Stimulated activated CD4-positive, alpha-beta T cell treated with anti-CD3 and anti-CD28 coated beads, Interleukin-15, amount 100 ng/mL, for 1 hour (primary cell): ENCODE measurements at places on chromosomes 13 and 19.
A peak's percentile ranks its signal among the peaks of the same experiment; 100 is the strongest.

DNA sequence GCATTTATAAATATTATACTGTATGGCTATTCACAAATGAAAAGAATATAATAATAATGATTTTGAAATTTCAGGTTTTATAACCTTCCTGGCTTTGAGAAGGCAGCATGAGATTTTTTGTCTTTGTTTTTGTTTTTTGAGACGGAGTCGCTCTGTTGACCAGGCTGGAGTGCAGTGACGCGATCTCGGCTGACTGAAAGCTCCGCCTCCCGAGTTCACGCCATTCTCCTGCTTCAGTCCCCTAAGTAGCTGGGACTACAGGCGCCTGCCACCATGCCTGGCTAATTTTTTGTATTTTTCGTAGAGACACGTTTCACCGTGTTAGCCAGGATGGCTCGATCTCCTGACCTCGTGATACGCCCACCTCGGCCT lies 64.1 kb downstream of the ZNF429 start:
- DNase-seq, result peak; percentile 43

DNA sequence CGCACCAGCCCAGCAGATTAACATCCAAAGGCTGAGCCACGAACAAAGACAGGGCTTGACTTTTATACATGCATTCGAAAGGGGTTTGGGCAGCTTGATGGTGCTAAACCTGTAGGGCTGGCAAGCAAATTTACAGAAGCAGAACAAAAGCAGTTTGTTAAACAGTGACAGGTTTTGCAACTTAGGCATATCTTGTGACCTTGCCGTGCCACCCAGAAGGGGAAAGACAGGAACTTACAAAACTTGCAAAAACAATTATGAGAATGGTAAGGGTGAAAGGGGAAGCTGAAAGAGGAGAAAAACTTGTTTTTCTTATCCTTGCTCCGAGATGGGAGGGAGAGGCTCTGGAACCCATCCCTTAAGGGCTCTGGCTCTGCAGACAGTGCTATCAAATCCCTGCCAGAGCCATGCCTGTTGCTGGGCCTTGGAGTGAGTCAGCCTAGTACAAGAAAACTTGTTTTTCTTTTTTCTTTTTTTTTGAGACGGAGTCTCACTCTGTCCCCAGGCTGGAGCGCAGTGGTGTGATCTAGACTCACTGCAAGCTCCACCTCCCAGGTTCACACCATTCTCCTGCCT lies 1325.2 kb upstream of the PRR20A start:
- no peak for DNase-seq

- no peak for DNase-seq
Measured at GRCh38 chr13:83929157-83929556, 46.9 kb upstream of the SLITRK1 start.

GRCh38 chr19:8109455-8109854 lies 39.9 kb downstream of the FBN3 start:
- DNase-seq, result no peak

- no peak for DNase-seq
Measured at GRCh38 chr19:10258080-10258710, 6.2 kb downstream of the MRPL4 start.

GRCh38 chr13:98492335-98493041 lies 84.4 kb downstream of the STK24 start:
- no peak for DNase-seq

DNA sequence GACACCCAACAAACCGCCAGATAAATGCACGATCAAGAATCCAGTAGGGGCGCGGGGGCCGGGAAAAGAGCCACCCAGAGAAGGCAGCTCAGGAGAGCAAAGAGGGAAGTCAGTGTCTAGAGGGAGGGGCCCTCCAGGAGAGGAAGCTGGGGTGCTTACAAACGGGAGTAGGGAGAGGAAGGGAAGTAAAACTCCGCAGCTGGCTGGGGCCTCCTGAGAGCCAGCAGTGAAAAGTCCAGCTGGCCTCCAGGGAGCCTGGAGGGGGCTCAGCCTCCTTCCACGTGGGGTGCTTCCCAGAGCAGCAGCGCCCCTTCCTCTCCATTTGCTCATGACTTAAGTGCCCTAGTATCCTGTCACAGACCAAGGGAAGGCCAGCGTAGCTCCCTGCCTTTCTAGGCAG lies 51.8 kb downstream of the TMED1 start:
- DNase-seq, result no peak

DNA sequence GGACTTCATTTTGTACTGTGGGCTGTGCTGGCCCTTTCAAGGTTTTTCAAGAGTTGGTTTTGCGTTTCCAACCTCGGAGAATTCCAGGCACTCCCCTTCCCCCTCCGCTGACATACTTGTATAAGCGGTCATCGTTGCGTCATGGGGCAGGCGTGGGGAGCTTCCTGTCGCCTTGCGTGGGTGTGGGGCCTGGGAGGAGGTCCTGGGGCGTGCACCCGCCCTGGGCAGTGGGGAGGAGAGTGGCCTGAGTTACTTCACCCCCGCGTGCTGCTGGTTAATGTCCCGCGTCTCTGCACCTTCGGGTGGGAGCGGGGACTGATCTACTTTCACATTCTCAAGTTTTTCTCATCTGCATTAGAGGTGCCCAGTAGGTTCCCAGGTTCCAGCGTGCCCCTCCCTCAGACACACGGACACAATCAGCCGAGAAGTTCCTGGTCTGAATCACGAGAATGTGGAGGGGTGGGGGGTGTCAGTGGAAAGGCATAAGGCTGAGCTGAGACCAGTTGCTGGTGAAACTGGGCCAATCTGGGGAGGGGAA lies 4.1 kb downstream of the IER2 start:
- DNase-seq, result peak; percentile 44

DNA sequence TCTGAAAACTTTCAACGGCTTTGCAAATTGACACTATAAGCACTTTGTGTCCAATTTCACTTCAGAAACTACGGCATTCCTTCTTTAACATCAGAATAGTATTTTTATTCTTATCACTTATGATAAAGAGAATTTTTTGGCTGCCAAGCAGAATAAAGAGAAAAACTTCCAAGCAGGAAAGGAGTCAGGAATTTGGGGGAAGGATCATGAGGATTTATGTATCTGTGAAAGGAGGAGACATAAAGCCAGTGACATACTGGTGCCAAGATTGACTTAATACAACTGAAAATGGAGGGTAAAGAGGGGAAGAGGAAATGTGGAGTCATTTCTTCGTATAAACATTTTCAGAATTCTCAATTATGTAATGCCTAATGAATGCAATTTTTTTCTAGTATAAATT lies 94.7 kb downstream of the RBM26 start:
- DNase-seq, result no peak

- no peak for DNase-seq
Measured at GRCh38 chr19:47723581-47723940, 10.3 kb downstream of the EHD2 start.

GRCh38 chr13:28420704-28421103 lies 74.2 kb downstream of the FLT1 start:
- DNase-seq, result no peak

DNA sequence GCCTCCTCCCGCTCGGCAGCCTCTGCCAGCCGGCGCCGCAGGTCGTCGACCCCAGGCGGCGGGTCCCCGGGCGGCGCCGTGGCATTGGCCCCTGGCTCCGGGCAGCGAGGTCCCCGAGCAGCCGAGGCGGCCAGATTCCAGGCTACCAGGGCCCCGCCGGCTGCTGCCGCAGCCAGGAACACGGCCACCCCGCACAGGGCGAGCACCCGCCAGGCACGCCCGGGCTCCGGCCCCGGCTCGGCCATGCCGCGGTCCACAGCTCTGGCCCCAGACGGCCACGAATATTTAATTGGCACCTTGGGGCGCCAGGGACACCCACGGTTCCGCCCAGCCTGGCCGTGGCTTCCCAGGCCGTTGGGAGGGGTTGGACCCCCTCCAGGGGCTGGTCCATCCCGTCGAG lies at the start of gene CCDC194:
TSS of gene CCDC194 (minus strand) at position 283 of the 400 bp plus-strand sequence. CDS start at position 245, 38 bp downstream.
- no peak for DNase-seq

DNA sequence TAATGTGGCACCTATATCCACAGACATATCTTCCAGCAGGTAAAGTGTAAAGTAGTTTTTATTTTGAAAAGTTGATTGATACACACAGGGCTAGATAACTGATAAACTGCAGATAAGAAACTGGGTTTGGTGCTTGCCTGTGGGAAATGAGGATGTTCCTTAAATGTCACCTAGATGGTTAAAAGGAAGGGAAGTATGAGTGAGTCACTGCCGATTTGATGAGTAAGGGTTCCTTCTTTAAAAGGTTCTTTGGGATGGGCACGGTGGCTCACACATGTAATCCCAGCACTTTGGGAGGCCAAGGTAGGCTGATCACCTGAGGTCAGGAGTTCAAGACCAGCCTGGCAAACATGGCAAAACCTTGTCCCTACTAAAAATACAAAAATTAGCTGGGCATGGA lies 73.8 kb upstream of the FRY start:
- no peak for DNase-seq

DNA sequence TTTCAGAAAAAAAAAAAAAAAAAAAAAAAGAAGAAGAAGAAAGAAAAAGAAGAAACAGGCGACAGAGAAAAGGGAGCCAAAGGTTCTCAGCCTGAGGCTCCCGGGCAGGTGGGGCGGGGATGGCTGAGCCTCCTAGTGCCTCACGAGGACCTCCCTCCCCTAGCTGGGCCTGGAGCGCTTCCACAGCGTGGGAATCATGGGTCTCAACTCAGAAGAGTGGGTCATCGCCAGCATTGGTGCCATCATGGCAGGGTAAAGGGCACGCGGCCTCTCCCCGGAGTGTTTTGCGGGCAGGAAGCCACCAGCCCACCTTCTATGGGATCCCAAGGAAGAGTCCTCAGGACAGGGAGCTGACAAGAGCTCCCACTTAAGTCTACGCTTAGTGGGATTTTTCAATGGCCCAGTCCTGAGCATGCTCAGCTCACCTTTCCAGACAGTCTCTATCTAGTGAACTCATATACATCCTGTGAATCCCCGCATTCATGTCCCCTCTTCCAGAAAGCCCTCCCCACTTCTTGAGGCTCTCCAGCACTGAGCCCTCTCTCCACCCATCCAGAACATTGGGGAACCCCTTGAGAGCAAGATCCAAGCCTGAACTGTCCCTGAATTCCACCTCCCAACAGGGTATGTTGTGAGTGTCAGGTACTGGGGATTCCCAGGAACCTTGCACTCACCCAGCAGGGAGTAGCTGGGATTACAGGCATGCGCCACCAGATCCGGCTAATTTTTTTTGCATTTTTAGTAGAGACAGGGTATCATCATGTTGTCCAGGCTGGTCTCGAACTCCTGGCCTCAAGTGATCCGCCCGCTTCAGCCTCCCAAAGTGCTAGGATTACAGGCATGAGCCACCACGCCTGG lies 69.6 kb downstream of the ACSBG2 start:
- DNase-seq, result no peak

DNA sequence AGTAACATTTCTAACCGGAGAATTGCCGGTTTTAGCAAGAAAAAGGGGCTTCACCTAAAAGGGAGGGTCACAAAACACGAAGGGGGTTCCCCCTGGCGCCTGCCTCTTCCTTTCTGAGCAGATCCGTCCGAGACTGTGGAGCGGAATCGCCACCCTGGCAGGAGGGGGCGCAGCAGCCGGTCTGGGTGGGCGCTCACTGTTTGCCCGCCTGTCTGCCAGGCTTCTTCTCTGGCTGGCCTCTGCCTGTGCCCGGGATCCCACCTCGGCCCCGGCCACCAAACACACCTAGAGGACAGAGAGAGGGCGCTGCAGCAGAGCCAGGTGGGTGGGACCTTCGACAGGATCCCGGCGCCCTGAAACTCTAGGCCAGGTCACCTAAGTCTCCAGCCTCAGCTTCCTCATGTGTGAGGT lies 15.6 kb downstream of the LSM4 start:
- DNase-seq, result no peak

DNA sequence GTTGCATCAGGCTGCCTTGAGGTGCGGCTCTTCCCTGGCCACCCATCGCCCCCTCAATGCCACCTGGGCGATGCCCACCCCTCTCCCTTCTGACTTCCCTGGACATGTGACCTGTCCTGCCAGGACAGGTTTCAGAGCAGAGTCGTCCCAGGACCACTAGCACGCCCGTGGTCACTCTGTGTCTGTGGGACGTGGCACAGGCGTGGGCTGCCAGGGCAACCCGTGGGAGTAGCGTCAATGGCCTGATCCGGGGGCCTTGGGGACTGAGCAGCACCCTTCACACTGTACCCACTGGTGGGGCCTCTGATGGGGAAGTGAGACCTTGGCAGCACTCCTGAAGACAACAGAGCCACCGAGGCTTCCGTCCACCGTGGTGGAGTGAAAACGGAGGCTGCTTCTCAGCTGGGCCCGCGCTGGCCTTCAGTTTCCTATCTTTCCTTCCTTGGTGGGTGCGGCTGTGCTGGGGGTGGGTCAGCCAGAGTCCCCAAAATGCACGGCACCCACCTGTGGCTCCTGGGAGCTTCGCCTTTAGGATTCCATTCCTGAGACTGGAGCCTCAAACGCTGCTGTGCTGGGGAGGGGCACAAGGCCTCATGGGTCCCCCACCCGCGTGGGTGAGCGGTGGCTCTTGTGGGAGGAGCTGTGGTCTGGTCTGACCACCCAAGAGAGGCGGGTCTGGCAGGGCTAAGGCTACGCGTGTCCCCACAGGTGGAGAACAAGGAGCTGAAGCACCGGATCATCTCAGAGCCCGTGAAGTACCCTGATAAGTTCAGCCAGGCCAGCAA lies 26.7 kb upstream of the TMEM255B start:
- DNase-seq, result no peak

GRCh38 chr13:100523981-100524386 lies 64.6 kb downstream of the GGACT start:
- no peak for DNase-seq

DNA sequence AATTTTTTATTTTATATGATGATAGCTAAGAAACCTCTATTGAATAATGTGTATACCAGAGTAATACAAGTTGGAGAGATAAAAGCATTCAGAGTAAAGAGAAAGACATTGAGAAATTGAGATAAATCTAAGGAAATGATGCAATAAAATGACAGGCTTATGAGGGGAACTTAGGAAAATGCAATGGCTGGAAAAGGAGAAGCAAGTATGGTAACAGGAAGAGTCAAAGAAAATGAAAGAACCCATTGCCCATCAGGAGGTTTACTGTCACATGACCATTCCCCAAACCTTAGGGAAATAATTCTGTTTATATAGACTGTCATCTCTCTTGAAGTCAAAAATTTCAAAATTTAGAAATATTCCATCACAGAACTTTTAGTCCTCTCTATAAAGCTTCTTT lies 808.0 kb upstream of the PRR20A start:
- no peak for DNase-seq

- DNase-seq, result no peak
Measured at GRCh38 chr13:31749929-31750328, 10.6 kb downstream of the RXFP2 start.

GRCh38 chr13:47111499-47111898 lies 214.6 kb upstream of the HTR2A start:
- no peak for DNase-seq

DNA sequence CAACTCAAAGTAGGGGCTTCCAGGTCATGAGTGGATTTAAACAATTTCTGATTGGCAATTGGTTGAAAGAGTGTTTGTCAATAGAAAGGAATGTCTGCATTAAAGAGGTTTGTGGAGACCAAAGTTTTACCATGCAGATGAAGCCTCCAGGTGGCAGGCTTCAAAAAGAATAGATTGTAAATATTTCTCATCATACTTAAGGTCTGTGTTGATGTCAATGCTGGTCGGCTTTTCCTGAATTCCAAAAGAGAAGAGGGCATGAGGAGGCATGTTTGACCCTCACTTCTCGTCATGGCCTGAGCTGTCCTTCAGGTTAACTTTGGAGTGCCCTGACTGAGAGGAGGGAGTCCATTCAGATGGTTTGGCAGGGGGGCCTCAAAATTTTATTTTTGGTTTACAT lies 125.4 kb upstream of the RFC3 start:
- DNase-seq, result no peak

GRCh38 chr19:57830071-57830602 lies at the start of gene ZNF587B:
ZNF587B (plus strand) TSS chr19:57830299; CDS start chr19:57830529, 230 bp downstream.
- no peak for DNase-seq
